ENCODE measurements at places on chromosomes 7 and 10.

DNA sequence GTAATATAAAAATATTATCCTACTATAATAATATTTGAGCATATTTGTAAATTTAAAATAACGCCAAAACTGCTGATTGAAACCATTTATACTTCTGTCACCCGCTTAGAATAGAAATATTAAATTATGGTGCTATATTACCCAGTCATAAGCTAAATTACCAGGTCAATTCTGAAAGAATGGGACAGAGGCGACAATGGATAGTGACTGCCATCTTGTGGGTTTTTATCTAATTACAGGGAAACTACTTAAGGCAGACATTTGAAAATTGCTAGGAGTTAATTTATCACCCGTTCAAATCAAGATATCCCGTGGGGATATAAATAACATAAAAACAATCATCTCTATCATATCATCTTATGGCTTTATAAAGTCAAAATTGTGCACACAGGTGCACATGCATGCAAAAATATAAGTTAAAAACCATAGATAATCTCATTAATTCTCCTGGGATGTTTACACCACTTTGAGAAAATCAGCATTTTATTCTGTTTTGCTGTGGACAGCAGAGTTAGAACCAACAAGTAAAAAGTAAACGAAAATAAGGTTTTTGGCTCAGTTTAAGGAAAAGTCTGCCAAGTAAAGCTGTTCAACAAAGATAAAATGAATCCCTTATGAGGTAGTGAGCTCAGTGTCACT is 41.3 kb upstream of the HPSE2 start:
- no peaks in the 10 kb centered on the region for H3K36me3 ChIP-seq
- DNase-seq, result no peak
- no peak overlapping the region for H3K27ac ChIP-seq

DNA sequence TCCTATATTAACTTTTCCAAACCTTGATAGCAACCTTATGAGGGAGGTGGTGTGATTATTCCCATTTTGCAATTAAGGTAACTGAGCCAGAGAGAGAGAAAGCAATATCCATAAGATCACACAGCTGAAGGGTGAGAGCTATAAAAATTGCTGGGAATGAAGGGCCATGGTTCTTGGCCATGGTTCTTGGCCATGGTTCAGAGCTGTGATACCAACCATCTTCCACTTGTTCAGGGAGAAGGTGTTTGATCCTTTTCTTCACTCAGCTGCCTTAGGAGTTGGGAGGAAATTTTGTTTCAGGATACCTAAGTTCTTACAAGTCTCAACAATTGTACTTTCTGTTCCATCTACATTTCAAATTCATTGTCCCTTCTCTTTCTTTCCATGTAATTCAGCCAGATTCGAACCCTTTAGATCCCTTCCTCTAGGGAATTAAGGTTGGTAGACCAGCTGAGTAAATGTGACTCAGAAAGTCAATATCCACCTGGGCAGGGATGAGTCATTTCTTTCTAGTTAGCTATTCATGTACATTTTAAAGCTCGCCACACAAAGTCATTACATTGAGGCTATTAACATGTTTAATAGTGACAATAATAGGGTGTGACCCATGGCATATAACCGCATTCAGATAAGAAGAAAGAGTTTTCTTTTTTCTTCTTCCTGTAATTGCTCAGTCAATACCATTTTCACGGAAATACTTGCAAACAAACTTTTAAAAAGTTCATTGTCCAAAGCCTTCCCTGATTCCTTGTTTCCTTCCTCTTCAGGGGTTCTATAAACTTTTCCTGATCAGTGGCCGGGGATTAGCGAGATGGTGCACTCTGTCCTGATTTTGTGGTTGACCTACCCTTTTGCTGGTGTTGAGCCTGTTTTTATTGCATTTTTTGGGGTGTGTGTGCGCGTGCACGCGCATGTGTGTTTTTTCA is 143.4 kb downstream of the TCF7L2 start:
- DNase-seq, result no peak
- H3K36me3 ChIP-seq, result peaks cover 9% of the 10 kb centered on the region
- H3K27me3 ChIP-seq, result peaks cover 7% of the 10 kb centered on the region
- H3K27ac ChIP-seq, result peak overlapping the region; percentile 79

- peak overlapping the region; percentile 94 for H3K27ac ChIP-seq
- no peaks in the 10 kb centered on the region for H3K36me3 ChIP-seq
- DNase-seq, result no peak
- H3K27me3 ChIP-seq, result peaks cover 53% of the 10 kb centered on the region
Measured at GRCh38 chr7:149415391-149416071, 45.3 kb downstream of the ZNF777 start.

- no peak for DNase-seq
- no peaks in the 10 kb centered on the region for H3K36me3 ChIP-seq
- no peak overlapping the region for H3K4me3 ChIP-seq
- H3K4me1 ChIP-seq, result no peaks in the 10 kb centered on the region
Measured at GRCh38 chr7:83851551-83851950, 202.6 kb upstream of the SEMA3E start.

DNA sequence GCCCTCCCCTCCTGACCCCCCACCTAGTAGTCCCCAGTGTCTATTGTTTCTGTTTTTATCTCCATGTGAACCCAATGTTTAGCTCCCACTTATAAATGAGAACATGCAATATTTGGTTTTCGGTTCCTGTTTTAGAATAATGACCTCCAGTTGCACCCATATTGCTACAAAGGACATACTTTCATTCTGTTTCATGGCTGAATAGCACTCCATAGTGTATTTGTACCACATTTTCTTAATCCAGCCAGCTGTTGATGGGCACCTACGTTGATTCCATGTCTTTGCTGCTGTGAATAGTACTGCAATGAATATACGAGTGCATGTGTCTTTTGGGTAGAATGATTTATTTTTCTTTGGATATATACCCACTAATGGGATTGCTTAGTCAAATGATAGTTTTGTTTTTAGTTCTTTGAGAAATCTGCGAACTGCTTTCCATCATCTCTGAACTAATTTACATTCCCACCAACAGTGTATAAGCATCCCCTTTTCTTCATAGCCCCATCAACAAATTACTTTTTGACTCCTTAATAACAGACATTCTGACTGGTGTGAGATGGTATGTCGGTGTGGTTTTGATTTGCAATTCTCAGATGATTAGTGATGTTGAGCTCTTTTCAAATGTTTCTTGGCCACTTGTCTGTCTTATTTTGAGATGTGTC is 128.4 kb upstream of the PHYHIPL start:
- DNase-seq, result no peak
- H3K27ac ChIP-seq, result no peak overlapping the region
- H3K36me3 ChIP-seq, result no peaks in the 10 kb centered on the region
- H3K4me1 ChIP-seq, result no peaks in the 10 kb centered on the region
- no peaks in the 10 kb centered on the region for H3K27me3 ChIP-seq
- H3K4me3 ChIP-seq, result no peak overlapping the region

GRCh38 chr7:9718071-9718661 is 1255.5 kb upstream of the PHF14 start:
- H3K27ac ChIP-seq, result no peak overlapping the region
- H3K4me3 ChIP-seq, result no peak overlapping the region
- H3K27me3 ChIP-seq, result no peaks in the 10 kb centered on the region
- no peaks in the 10 kb centered on the region for H3K4me1 ChIP-seq
- DNase-seq, result no peak
- no peaks in the 10 kb centered on the region for H3K36me3 ChIP-seq

GRCh38 chr10:31147210-31147608 is 115.5 kb upstream of the ZNF438 start:
- no peaks in the 10 kb centered on the region for H3K36me3 ChIP-seq
- H3K4me1 ChIP-seq, result peaks cover 26% of the 10 kb centered on the region
- peaks cover 16% of the 10 kb centered on the region for H3K27me3 ChIP-seq
